Spinal cord (tissue), 10 donors: ENCODE measurements at places on chromosomes 3 and 15. TPM values are rescaled to one million over a fixed set of nuclear protein-coding genes. Genes with fewer than 3 reads are reported as not detected.

GRCh38 chr3:17300441-17300840 lies 415.7 kb downstream of the PLCL2 start:
- no peak for DNase-seq

DNA sequence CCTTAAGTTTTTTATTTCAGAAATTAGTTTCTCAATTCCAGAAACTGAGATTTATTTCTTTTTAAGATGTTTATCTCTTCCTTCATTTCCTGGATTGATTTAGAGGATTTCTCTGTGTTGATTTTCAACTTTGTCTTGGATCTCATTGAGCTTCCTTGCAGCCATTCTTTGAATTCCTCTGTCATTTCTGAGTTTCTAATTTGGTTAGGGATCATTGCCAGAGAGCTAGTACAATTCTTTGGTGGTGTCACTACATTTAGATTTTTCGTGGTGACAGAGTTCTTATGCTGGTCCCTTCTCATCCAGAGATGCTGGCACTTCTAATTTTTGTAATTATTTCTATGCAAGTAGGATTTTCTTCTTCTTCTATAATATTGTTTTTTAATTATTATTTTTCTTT lies 691.1 kb upstream of the NAALADL2 start:
- DNase-seq = no peak

DNA sequence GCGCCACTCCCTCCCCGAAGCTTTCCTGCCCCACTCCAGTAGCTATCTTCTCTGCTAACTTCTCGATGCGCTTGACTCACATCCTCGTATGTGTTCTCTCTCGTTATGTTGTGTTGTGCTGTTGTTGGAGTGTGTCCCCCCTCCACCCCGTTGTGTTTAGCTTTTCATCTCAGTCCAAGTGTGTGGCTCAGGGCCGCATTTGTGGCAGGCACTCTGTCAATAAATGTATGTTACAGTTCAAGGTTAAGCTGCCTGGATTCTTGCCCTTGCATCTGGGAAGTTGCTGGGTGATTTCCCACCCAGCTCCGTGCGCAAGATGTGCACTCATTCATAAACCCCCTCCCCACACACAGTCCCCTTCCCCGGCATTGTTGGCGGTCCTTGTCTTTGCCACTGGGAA lies 71.9 kb downstream of the PGPEP1L start:
- no peak for DNase-seq

Gene CFAP20DC
- 1.7 TPM for total RNA-seq

Gene ATP13A5
- 1.5 TPM for total RNA-seq

- no peak for DNase-seq
Observed at GRCh38 chr3:41216993-41217392, 17.7 kb downstream of the CTNNB1 start.

- no peak for DNase-seq
Observed at GRCh38 chr15:66578286-66578875, 12.6 kb upstream of the LCTL start.

- DNase-seq = no peak
Observed at GRCh38 chr15:85120351-85121113, 138.9 kb downstream of the PDE8A start.

GRCh38 chr3:45792516-45793172 lies 3.7 kb downstream of the SLC6A20 start:
- no peak for DNase-seq

DNA sequence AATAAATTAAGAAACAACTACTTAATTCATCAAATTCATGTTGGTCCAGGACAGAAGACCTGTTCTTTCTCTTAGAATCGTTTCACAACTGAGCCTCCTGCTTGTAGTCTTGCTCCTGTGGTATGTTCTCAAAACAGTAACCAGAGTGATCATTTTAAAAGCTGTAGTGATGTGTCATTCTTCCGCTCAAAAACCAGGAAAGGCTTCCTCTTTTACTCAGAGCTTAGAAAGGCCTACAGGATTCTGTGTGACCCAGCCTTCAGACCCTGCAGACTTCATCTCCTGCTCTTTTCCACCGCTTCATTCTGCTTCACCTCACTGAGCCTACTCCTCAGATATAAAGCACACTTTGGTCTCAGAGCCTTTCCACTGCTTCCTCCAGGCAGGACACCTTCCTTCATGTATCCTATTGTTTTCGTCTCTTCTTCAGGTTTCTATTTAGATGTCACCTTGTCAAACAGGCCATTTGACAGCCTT lies 22.7 kb downstream of the ST6GAL1 start:
- no peak for DNase-seq

- no peak for DNase-seq
Observed at GRCh38 chr3:181316482-181316881, 326.9 kb upstream of the DNAJC19 start.

DNA sequence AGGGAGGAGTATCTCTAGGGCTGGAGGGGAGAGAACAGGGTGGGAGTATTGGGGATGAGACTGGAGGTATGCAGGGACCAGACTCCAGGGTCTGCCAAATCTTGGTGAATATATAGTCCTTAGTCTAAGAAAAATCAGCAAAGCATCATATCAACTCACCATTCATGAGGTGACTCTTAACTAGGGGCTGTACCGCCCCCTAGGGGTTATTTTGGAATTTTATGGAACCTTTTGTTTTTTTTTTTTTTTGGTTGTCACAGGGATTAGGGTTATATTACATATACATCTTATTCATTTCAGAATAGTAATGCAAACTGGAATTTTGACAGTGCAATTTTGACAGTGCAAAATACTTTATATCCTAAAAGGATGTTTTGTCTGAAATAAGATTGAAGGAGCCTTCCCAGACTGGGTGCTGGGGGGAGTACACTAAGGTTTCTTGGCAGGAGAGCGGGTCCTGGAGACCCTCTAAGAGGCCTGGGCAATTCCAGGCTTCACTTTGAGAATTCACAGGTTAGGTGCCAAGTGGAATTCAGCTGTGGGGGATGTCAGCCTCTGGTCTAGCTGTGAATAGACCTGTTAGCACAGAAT lies 7.5 kb downstream of the CMTM7 start:
- peak; percentile 62 for DNase-seq

- no peak for DNase-seq
Observed at GRCh38 chr3:61947456-61947855, 386.1 kb downstream of the PTPRG start.

GRCh38 chr3:136559896-136560295 lies 192.3 kb downstream of the STAG1 start:
- no peak for DNase-seq

Gene TTLL13
- 0.28 TPM for total RNA-seq

Gene CPLX3
- 0.11 TPM for total RNA-seq

DNA sequence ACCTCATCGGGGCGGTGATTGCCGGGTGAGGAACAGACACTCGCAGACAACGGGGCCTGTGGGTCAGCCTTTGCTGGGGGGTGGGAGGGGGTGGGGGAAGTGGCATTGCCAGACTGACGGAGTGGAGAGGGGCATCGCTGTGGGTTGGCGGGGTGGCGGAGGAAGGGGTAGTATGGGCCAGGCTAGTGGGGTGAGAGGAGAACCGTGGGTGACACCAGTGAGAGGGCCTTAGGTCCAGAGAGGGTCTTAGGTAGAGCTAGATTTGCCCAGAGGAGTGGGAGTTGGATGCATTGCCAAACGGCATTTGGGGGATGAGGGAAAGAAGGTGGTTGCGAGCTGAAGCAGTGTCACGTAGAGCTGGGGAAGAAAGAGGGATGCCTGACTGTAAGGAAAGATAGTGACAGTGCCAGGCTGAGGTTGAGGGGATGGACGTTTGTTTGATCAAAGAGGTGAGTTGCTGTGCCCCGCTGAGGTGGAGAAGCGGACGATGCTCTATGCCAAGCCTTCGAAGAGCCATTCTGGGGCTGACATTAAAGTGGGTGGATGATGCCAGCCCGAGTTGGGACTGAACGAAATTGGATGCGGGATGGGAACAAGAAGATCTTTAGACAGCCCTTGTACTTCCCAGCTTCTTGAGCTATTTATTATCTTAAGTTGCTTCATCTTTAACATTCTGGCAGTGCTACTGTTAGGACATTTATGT lies 572 bp downstream of the DNAJB11 start:
- DNase-seq = no peak

Gene DCBLD2
- 42.3 TPM for total RNA-seq

DNA sequence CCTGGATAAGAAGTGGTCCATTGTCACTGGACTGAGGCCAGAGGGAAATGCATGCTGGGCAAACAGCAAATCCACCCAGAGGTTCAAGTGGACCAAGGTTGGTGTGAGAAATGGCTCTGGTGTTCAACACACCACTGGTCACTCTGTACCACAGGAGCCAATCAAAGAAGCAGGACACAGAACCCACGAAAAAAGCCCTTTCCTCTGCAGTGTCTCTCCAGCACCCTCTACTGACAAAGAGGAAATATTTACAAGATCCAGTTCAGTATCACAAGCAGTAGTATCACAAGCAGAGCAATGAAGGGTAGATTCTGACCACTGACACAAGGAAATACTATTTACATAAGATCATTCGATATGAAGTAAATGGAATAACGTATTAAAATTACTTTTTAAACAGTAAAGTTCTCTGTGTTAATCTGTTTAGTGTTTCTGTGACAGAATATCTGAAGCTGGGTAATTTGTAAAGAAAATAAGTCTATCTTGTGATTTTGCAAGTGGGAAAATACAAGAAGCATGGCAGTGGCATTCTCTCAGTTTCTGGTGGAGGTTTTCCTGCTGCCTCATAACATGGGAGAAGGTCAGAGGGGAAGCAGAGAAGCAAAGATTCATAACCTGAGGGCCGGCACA lies 390.7 kb downstream of the EFHB start:
- no peak for DNase-seq

Gene CMTM8
- 1.0 TPM for total RNA-seq

- no peak for DNase-seq
Observed at GRCh38 chr3:19446687-19447086, 298.4 kb downstream of the KCNH8 start.

GRCh38 chr3:140906785-140907184 lies 34.9 kb upstream of the SLC25A36 start:
- no peak for DNase-seq
